NCI-H2029 (cell line): ENCODE measurements at places on chromosomes 4 and X.

DNA sequence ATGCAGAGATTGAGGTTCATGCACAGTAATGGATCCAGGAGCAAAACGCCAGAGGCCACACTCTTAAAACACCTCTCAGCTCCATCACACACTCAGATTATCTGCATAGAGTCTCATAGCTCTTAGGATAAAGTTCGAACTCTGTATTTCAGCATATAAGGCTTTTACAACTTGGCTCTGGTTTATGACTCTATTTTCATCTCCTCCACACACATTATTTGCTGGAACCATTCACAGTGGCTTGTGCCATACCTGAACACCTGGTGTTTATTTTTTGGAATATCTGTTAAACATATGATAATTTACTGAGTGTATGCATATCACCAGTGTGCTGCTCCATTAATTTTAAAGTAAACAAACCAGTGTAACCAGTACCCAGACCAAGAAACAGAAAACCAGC lies 27.2 kb downstream of the RASL11B start:
- no peak for DNase-seq

GRCh38 chr4:105257817-105258495 lies 111.3 kb downstream of the TET2 start:
- DNase-seq, result no peak

DNA sequence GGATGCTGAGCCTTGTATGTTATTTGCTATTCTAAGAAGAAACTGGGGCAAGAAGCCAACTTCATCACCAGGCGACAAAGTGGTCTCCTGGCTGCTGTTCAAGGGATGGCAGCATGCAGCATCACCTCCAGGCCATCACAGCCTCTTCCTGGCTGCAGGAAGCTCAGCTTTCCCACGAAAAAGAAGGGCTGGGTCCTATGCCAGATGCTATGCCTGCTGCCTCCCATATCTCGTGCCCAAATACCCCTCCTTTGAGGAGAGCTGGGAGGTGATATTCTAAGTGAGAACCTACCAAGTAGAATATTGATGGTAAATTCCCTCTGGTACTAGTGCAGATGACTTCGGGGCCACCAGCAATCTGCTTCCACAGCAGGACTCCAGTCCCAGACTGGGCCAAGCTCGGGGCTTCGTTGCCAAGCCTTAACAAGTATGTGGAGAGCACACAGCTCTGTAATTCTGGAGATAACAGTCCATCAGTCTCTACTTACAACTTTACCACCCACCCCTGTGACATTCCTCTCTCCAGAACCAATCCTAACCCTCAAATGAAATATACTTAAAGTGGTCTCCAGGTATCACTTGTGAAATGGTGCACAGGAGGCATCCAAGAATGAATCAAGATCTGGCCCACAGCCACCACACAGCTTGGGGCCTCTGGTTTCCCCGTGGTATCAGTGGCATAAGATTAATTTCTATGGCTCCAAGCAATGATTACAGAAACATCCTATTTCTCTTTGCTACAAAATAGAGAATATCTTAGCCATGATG lies 149.3 kb downstream of the PALLD start:
- no peak for DNase-seq

DNA sequence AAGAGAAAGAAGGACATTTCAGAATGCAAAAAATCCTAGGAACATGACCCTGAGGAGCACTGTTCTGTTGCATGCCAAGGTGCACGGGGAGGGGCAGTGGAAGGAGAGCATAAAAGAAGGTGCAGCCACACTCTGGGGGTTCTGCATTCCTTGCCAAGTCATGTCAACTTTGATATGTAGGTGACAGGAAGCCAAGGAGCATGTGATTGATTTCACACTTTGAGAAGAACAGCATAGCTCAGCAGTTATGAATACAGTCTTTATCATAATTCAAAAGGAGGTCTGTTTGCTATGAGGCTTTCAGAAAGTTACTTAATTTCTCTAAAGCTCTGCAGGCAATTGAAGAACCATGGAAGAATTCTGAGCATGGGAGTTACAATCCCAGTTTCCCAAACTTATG lies 50.6 kb downstream of the SCFD2 start:
- DNase-seq, result no peak

DNA sequence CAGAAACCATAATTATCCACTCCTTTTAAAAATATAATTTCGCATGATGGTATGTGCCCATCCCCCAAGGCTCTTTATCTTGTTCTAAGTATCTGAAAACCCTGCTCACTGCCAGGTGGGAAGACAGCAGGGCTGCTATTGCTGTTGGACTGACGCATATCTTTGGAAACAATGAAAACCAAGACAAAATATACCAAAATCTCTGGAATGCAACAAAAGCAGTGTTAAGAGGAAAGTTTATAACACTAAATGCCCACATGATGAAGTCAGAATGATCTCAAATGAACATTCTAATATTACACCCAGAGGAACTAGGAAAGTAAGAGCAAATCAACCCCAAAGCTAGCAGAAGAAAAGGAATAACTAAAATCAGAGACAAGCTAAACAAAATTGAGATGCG lies 162.0 kb downstream of the FAM47B start:
- DNase-seq, result no peak

DNA sequence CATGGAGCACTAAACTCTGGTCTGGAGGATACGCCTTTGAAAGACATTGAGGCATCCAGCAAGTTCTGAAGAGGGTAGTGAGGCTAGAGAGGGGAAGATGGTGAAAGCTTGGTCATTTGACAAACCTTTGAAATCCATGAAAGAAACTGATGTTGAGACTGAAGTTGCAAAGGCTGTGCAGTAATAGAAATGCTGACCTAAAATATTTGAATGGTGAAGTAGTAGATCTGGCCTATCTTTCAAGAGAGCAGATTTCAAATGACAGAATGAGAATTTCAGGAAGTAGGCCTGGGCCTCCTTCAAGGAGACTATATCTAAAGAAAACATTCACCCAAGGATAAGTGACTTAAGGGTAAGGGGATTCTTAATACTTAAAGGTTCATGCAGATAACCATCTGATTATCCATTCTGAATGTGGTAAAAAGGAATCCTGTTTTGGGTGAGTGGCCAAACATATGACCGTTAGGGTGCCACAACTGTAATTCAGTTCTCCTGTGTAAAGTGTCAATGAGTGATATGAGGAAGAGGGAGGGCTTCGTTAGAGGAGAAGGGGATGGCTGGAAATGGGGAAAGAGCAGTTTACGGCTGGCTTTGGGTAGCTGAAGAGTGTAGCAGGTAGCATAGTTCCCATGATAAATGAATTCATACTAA lies 62.2 kb downstream of the AMELX start:
- DNase-seq, result no peak
